ENCODE measurements at places on chromosomes 6 and 20.

DNA sequence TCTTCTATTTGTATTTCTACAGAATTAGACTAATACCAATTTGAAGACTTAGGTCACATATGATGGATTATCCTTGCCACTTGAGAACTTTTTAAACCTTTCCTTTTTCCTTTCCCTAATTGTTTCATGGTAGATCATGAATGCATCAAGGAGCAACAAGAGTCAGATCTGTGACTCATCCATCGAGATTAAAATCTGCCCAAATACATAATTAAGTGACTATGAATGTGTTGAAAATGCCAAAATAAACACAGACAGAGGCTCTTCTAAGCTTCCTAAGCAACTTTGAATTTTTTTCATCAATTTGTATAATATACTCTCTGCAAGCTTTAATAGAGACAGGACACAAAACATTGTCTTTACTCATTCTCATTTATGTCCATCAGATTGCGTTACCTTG lies 23.5 kb upstream of the HTR1E start:
- no peak for DNase-seq

DNA sequence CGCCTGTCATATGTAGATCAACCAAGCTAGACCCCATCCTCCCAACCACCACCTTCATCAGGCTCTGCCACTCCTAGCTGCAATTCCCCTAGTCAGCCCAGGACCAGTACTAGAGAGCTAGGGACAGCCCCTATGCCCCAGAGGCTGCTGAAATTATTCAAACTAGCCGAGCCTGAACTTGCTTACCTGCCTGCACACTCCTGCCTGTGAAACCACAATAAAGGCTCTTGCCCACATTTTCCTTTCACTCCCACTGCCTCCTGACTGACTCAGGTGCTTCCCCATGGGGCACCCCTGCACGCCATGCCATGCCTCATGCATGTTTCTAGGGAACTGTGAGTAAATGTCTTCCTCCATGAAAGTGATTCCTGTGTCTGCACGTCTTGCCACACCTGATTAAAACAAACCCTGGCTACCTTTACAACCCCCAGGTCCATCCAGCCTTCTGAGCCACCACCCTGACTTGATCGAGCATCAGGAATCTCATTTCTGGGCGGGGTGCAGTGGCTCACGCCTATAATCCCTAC lies 66.5 kb upstream of the IER3 start:
- no peak for DNase-seq

DNA sequence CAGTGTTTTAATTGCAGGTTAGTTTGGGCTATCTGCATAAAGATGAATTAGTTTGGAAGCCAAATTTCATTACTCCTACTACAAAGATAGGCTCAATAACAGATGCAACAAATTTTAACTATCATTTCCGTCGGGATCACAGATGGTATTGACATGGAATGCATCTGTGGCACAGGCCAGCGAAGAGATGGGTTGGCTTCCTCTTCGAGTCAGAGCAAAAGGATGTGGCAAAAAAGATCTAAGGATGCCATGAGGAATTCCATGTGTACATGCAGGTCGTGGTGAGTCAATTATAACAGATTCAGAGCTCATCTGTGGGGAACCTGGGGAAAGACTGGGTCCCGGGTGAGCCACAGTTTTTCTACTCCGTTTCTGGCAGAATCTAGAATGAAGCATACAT lies 83.0 kb upstream of the CITED2 start:
- no peak for DNase-seq

DNA sequence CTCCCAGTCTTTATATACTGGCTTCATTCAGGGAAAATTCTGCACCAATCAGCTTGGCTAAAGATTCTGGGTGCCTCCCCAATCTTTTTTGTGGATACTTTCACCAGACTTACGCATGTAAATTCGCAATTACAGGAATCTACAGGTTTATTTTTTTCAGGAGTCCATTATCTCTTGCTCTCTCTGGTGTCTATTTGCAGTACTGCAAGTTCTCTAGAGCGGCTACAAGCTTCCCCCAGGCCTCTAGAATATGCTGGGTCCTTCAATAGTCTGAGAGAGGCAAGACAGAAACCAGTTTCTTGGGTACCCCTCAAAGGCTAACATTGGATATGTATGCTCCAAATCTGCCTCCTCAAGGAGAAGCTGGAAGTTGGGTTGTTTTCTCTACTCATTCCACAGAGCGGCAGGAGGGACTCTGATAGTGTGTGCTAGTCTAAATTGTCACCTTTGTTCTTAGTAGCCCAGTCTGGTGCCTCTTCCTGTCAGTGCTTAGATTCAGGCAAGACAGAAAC lies 58.5 kb downstream of the SUN5 start:
- DNase-seq, result no peak

- DNase-seq, result no peak
These were observed 59.5 kb downstream of the SCAF8 start for GRCh38 chr6:154792761-154793160.

DNA sequence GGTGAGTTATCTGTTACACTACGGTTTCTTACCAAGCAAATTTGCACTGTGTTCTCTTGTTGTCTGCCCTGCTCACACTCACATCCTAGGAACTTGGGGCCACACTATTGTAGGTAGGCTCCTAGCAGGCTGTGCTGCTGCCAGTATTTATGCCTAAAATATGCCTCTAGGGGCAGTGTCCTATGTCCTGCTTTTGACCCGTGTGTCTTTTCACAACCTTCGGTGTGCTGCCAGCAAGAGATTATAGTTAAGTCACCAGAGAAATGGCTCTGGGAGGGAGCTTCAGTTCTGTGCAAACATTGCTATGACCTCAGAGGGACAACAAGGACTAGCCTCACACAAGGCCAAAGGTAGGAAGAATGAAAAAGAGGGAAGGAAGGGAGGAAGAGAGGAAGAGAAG lies 8.9 kb upstream of the TAAR5 start:
- DNase-seq, result no peak
